ENCODE measurements at places on chromosomes 4 and X. TPM values are rescaled to one million over a fixed set of nuclear protein-coding genes. Genes with fewer than 3 reads are reported as not detected.

Gene SH3D19
- not detected for total RNA-seq

Gene SPARCL1
- total RNA-seq, result not detected

GRCh38 chr4:14771094-14771493 is 231.2 kb upstream of the CPEB2 start:
- DNase-seq, result no peak

DNA sequence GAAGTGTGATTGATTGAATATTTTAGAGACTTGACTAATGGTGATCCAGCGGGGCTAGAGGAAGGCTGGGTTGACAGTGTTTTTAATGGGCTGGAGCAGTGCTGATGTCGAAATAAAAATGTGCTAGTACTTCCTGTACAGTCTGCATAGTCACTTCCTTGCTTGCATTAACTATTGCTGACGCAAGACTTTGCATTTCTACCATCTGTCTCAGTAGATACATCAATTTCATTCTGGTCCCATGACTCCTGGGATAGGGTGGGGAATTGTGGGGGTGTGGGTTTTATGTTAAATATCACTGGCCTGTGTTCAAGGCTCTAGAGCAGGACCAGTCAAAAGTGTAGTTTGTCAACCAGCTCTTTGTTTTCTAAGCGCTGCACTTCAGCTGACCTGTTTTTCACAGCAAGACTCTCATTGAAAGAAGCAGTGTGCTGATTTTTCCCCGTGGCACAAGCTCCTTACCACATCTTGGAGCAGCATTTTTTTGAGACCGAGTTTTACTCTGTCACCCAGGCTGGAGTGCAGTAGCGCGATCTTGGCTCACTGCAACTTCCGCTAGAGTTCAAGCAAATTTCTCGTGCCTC is 35.2 kb upstream of the PHEX start:
- no peak for DNase-seq

Data from OCI-LY7 (cell line).